ENCODE measurements at places on chromosomes 2 and 18.

- H3K4me1 ChIP-seq: no peaks in the 10 kb centered on the region
- no peaks in the 10 kb centered on the region for H3K36me3 ChIP-seq
- H3K27ac ChIP-seq: no peak overlapping the region
- H3K27me3 ChIP-seq: no peaks in the 10 kb centered on the region
- no peak overlapping the region for H3K4me3 ChIP-seq
- no peak for DNase-seq
Observed at GRCh38 chr2:105578166-105578565, 166.5 kb upstream of the NCK2 start.

DNA sequence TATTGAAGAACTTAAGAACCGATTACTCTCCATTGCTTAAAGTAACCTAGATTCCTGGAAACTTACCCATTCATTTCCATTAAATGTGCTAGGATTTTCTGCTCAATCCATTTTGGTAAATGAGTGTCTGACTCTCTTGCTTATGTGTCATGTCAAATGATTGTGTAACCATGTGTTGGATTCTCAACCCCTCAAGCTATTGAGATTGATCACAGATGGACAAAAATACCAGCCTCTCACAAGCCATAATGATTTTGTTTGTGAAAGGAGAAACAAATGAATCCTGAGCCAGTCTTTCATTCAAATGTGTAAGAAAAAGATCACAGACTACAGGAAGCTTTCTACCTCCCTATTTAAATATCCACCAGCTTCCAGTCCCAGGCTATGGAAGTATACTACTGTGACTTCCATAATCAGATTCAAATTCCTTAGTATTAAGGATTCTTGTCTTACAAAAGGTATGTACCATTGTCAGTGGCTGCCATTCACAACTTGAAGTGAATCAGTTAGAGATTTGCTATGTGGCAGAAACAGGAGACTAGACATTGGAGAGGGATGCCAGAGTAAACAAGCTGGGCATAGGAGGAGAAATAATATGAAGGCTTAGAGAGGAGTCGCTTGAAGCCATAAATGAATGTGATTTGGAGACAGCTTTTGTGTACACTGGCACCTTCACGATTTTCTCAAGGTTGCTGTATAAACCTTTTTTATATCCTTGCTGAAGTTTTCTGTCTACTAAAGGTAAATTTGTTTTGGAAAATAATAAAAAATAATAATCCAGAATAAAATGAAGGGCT is 498.5 kb upstream of the SETBP1 start:
- no peaks in the 10 kb centered on the region for H3K27me3 ChIP-seq
- no peak for DNase-seq
- no peaks in the 10 kb centered on the region for H3K4me1 ChIP-seq

DNA sequence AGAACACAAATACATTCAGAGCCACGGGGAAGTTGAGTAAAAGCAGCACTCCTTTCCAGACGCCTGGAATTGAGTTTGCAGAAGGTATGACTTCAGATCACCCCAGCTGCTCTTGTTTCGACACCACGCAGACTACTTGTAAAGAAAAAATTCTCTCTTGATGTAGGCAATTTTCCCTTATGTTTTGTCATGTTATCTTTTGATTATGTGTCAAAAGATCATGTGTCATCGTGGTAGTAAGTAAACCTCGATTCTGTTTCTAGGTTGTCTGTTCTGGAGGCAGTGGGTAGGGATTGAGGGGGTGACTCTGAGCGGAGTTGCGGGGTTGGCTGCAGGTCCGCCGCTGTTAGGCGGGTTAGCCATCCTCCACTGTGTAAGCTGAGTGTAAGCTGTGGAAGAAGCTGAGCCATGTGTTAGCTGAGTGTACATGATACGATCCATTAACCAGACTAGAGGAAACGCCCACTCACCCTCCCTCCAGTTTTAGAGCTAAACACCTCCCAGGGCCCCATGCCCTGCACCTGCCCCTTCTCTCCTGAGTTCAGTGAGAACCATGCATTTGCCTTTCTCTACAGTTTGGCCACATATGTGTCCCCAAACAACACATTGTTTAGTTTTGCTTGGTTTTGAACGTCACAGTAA is 181.8 kb downstream of the SNTG2 start:
- H3K4me1 ChIP-seq: no peaks in the 10 kb centered on the region
- H3K36me3 ChIP-seq: no peaks in the 10 kb centered on the region
- H3K27ac ChIP-seq: no peak overlapping the region
- no peak overlapping the region for H3K4me3 ChIP-seq
- no peak for DNase-seq
- H3K27me3 ChIP-seq: no peaks in the 10 kb centered on the region

DNA sequence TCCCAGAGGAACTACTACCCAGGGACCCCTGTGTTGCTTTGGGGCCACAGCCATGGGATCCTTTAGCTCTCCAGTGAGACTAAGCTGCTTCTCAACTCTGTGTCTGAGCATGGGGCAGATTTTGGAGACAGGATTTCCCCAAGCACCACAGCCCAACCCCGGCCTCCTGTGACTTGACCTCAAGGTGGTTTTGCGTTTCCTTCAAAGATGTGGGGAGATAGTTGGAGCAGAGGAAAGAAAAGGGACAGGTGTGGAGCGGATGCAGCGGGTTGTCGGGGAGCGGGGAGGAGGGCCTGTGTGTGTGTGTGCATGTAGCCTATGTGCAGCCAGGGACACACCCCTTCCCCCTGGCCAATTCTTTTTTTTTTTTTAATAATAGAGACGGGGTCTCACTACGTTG is 10.2 kb downstream of the ARID5A start:
- no peaks in the 10 kb centered on the region for H3K36me3 ChIP-seq
- no peak overlapping the region for H3K4me3 ChIP-seq
- H3K27ac ChIP-seq: no peak overlapping the region
- H3K27me3 ChIP-seq: no peaks in the 10 kb centered on the region

All from uterus (tissue), 4 donors.